ENCODE measurements at places on chromosomes 3 and 15. TPM values are rescaled to one million over a fixed set of nuclear protein-coding genes. Genes with fewer than 3 reads are reported as not detected.

DNA sequence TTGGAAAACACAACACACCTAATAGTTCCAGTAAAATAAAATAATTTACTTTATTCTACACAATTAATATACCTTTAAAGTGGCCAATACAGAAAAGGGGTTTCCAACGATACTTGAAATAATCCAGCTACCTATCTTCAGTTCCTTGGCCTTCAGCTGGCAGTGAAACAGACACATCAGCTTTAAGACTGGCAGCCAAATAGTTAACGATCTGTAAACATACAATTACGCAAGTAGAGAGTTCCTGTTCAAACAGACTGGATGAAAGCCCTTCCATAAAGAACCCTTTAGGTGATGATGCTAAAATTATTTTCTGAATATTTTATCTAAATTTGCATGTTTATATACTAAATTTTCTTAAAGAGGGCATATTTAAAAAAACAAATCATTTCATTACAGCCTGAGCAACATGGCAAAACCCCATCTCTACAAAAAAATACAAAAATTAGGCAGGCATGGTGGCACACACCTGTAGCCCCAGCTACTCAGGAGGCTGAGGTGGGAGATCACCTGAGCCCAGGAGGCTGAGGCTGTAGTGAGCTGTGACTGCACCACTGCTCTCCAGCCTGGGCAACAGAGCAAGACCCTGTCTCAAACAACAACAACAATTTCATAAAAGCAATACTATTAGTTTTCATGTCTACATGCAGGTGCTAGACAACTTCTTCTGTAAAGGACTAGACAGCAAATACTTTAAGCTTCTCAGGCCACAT lies 12.9 kb downstream of the DYNC1LI1 start:
- DNase-seq = no peak

DNA sequence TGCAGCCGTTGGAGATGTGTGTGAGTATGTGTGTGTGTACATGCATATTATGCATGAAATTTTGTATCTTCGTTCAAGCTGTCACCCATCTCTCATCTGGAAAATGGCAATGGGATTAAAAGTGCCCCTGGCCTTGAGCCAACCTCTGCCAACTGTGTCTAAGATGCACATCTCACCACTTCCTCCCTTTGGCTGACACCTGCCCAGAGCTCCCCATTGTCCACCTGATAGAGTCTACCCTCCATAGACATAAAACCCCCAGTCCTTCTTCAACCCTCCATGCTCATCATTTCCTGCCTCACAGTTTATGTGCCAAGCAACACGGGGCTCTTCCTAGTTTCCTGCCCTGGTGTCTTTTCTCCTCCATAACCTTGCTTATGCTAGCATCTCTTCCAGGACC lies 187.5 kb upstream of the HES1 start:
- DNase-seq = no peak

Gene CHMP2B
- total RNA-seq = 14.1 TPM

GRCh38 chr15:70033109-70033508 lies 64.6 kb downstream of the TLE3 start:
- no peak for DNase-seq

Gene CD86
- total RNA-seq = 13.8 TPM

DNA sequence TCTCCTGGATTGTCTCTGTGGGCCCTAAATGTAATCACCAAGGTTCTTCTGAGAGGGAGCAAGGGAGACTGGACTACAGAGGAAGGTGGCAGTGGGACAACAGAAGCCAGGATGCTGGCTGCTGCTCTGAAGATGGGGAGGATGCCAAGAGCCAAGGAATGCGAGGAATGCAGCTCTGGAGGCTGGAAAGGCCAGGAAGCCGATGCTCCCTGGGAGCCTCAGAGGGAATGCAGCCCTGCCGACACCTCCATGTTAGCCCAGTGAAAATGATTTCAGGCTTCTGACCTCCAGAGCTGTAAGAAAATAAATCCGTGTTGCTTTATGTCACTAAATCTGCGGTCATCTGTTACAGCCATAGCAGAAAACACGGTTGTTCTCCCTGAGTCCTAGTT lies 44.1 kb downstream of the UMPS start:
- DNase-seq = no peak

DNA sequence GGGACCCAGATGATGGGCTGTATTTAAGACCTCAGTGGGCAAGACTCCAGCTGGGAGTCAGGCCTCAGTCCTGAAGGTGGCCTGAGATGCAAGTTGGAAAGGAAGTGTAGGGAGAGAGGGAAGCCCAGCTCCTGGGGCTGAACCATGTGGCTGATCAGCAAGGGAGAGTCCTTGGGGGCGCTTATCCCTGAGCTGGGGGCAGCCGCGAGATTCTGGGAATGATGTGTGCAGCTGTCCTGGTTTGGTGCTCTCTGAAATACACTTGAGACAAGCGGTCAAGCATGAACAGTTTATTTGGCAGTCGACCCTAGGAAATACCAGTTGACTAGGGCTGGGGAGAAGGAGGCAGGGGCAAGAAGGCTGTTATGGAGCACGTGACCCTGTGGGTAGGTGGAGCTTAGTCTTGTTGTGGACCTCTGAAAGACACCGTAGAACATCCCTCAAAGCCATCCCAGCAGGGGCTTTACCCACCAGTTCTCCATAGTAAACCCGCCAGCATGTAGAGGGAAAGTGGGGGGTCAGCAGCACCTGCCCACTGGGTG lies 41.8 kb upstream of the SLC6A11 start:
- DNase-seq = no peak

Gene COX17
- total RNA-seq = 85.3 TPM

DNA sequence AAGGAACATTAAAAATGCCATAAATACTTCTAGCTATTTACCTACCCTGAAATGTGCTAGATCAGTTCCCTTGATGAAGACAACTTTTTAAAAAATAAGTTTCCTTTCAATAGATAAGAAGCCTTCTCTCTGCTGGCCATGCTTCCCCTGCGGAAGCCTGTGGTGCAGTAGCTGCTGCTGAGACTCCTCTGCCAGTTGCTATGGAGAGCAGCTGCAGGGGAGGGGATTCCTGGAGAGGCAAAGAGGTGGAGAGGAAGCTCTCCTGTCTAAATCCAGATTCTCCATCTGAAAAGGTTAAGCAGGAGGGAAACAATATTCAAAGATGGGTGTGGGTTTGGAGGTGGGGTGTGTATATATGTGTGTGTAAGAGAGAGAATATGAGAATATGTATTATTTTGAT lies 69.8 kb upstream of the BFSP2 start:
- DNase-seq = no peak

All from thymus (tissue), 14 donors.